Stimulated activated CD4-positive, alpha-beta T cell treated with anti-CD3 and anti-CD28 coated beads, TNF-alpha, amount 100 ng/mL, for 48 hours (primary cell): ENCODE measurements at places on chromosomes 11 and 22.

DNA sequence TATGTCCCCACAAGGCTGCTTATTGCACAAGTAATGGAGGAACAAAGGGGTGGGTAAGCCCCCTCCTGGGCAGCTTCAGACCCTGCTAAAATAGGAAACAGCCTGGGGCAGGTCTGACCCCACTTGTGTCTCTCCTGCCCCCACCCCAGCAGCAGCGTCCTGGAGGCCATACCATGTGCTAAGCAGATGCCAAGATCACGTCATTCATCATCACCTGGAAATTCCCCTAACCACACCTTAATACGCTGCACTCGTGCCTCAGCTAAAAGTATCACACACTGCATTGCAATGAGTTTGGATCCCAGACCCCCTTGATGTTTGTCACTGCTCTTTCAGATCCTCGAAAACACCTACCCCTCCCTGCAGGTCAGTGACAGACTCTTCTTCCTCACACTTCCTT lies 27.8 kb upstream of the GGTLC2 start:
- DNase-seq, result no peak

DNA sequence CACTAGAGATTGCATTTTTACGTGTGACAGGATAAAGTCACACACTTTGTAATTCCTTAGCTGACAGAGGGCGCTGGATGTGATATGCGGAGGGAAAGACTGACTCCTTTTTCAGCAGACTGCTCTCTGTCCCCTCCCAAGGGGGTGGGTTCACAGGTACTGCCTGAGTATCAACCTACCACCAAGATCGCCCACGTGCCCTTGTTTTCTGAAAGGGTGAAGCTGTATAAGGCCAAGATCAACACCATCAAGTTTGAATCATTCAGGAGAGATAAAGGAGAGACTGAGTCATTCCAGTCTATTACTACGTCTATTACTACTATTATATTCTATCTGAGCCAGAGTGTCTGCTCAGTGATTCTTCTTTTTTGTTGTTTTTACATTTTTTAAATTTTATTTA lies 30.7 kb downstream of the BUD13 start:
- no peak for DNase-seq

- peak; percentile 21 for DNase-seq
Measured at GRCh38 chr22:38316364-38317121, 690 bp downstream of the CSNK1E start.

DNA sequence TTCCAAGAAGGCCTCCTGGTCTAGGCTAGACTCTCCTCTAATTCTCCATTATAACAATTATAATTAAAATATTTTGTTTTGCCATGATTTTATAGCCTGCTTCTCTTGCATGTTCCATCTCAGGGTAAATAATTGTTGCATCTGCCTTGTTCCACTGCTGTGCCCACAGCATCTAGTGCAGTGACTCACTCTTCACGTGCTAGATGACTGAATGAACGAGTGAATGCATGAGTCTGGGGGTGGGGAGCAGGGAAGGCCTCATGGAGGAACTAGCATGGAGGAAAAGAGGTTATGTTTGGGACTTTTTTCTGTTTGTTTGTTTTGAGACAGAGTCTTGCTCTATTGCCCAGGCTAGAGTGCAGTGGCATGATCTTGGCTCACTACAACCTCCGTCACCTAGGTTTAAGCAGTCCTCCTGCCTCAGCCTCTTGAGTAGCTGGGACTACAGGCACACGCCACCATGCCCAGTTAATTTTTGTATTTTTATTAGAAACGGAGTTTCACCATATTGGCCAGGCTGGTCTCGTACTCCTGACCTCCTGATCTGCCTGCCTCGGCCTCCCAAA lies 5.2 kb upstream of the OAF start:
- no peak for DNase-seq

DNA sequence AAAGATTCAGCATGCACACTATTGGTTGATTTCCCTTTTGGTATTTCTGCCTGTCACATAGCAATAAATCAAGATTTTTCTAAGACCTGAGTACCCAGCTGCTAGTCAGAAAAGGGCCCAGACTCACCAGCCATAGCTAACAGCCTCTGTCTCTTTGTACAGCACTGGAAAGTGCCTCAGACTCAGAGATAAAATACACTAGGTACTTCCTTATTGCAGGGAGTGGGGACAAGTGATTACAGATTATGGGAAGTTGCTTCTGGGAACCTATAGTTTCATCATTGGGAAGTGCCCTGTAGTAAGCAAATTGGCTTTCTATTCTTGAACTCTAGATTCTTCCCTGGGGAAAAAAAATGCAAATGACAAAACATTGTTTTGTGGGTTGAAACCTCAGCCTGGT lies at the start of gene CASP5:
Gene CASP5 (minus strand): TSS at position 166 of the 400 bp plus-strand sequence. CDS start 32 bp downstream, at position 134.
- DNase-seq, result no peak

DNA sequence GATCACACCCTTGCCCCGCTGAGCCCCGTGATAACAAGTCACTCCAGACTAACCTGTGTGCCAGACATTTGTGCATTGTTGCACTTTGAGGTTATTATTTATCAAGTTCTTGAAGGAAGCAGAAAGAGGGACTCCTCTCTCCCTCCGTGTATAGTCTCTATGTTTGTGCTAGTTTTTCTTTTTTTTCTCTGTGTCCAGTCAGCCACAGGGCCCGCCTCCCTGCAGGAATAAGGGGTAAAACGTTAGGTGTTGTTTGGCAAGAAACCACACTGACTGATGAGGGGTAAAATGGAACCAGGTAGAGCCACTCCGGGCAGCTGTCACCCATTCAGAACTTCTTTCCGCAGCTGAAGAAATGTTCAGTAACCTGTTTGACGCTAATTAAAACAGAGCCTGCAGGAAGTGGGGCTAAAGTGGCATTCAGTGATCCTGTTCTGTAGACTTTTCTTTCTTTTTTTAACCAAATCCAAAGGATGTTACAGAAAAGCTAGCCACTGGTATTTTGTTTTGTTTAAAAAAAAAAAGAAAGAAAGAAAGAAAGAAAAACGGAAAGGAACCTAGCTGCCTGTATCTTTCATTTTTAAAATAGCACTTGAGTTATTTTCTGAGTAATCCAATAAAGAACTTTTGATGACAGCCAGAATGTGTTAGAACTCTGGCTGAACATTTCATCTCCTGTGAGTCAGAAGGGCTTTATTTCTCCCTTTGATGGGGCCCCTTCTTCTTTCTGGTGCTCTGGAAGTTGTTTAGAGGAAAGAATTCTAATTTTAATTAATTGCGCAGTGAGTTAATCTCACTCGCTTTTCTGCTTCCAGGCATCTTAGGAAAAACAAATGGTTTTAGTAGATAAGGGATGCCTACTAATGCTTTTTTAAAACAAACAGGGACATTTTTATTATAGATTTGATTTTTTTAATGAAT lies 58.2 kb downstream of the COMMD9 start:
- DNase-seq, result no peak

DNA sequence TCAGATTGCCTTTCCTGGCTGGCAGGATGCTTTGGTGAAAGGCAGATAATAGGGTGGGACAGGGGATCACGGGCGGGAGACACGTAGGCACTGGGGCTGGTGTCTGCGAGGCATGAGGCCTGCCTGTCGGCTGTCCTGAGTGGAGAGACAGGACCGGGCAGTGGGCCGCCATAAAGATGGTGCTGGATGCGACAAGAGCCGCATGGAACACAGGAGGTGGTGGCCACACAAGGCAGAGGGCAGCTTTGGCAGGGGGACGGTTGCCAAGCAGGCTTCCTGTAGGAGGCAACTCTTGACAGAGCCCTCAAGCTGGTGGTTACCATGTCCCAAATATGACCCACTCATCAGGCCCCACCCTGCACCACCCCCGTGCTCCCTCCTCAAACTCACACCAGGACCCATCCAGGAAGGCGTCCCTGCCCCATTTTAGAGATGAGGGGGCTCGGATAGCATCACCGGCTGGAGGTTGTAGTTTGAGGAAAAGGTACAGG lies 4.9 kb upstream of the PPARA start:
- no peak for DNase-seq

- no peak for DNase-seq
Measured at GRCh38 chr11:74927496-74927895, 21.4 kb downstream of the XRRA1 start.

GRCh38 chr11:7637447-7638157 lies 35.7 kb downstream of the CYB5R2 start:
- no peak for DNase-seq

DNA sequence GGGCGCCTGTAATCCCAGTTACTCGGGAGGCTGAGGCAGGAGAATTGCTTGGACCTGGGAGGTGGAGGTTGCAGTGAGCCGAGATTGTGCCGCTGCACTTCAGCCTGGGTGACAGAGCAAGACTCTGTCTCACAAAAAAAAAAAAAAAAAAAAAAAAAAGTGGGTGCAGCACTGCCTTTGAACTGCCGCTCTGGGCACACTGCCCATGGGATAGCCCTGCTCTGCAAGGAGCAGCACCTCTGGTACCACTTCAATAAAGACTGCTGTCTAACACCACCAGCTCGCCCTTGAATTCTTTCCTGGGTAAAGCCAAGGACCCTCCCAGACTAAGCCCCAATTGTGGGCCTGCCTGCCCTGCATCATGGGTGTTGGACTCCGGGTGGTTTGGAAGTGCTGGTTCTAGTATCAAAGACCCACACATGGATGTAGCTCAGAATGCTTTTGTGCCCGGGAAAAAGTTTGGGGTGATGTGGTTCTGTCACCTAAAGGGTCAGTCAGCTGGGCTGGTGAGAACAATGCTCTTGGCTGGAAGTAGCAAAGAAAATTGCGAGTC lies 444.3 kb downstream of the TBC1D22A start:
- DNase-seq, result no peak

GRCh38 chr11:33701302-33702230 lies 940 bp upstream of the C11orf91 start:
- DNase-seq, result no peak

- DNase-seq, result no peak
Measured at GRCh38 chr11:116379185-116379828, 393.5 kb downstream of the BUD13 start.

- DNase-seq, result peak; percentile 30
Measured at GRCh38 chr11:118608360-118609227, 1.2 kb downstream of the PHLDB1 start.

DNA sequence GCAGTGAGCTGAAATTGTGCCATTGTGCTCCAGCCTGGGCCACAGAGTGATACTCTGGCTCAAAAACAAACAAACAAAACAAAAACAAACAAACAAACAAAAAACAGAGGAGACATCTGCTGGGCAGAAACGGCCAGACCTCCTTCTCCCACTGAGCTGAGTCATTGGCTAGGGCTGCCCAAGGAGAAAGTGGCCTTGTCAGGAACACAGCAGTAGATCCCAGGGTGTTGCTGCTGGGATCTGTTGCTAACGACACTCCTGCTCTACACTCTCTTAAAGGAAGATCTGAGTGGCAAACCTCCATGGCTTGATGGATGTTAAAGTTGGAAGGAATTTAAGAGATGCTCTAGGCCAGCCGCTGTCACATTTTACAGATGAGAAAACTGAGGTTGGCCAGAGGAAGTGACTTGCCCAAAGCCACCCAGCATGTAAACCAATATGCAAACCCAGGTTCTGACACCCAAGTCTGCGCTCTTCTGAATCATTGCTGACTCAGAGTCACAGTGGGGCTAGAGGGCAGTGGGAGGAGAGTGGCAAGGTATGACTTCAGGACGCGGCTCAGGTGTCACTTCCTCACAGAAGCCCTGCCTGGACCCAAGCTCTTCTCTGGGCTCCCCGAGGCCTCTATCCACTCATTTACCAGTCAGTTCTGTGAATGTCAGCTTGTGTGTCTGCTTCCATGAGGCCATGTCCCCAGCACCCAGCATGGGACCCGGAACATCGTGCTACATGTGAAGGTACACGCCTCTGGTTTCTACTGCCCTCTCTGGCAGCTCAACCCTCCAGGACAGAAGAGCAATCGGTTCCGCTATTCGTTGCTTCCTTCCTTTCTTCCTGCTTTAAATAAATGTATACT lies 11.3 kb upstream of the GDPD5 start:
- peak; percentile 52 for DNase-seq

DNA sequence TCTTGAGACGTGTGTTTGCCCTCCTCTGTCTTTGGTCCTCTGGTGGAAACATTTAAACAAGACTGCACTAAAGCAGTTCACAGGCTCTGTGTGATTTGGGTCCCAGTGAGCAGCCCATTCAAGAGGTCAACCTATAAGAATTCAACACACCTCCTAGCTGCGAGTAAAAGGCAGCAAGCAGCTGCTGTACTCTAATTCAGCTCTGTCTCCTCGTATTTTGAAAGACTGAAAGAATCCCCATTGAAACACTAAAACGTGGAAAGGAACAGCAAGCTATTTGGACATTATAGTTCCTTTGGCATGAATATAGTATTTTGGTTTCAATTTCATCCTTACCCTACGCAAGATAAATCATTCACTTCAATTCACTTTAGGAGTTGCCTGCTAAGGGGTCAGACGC lies 1046.7 kb downstream of the DLG2 start:
- DNase-seq, result no peak

- DNase-seq, result no peak
Measured at GRCh38 chr11:131385763-131386390, 15.5 kb downstream of the NTM start.

- DNase-seq, result no peak
Measured at GRCh38 chr11:125916683-125917347, 12.5 kb downstream of the DDX25 start.

- no peak for DNase-seq
Measured at GRCh38 chr22:37128555-37129281, 19.2 kb upstream of the TMPRSS6 start.

GRCh38 chr22:22720201-22720723 lies 75.8 kb downstream of the GGTLC2 start:
- DNase-seq, result peak; percentile 26

DNA sequence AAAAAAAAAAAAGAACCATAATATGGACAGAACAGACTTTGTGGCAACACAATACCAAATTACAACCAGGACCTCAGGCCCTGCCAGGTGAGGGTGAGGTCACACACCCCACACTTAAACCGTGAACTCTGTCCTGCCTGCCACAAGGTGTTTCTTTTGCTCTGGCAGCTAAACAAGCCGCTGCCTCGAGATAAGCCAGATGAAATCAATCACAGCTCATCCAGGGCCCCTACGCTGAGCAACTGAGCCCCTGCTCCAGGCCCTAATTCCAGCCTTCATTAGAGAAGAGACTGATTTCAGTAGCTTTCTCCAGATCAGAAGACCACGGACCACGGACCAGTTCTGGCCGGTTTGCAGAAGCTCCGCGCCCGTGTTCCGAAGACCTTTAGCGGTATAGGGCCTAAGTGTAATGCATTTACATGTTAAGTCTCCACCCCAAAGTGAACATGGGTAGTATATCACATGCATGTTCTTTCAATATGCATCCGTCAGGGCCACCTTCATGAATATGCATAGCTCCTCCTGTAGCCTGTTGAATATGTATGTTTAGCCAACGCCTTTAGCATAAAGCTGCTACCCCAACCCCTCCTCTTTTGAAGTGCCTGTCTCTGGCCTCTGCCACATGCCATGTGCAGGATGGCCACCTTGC lies 14.8 kb upstream of the RAC2 start:
- no peak for DNase-seq

DNA sequence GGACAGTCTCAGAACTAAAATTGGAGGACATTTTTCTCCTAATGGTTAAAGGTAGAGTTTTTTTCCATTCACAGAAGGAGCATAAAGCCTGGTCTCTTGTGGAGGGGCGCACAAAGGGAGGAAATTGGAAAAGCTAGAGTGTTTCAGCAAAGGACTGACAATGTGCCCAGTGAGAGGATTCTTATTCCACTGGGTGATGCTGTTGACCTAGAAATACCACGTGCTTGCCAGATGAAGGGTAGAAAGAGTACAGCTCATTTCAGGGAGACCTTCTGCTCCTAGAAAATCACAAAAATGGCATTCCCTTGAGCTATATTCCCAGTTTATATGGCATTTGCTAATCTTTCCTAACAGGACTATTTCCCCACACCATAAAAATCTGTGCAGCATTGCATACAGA lies 21.1 kb downstream of the MS4A6E start:
- no peak for DNase-seq

GRCh38 chr11:96624126-96624525 lies 234.3 kb downstream of the JRKL start:
- DNase-seq, result no peak

- no peak for DNase-seq
Measured at GRCh38 chr22:31893460-31893859, 50.9 kb upstream of the YWHAH start.
